ENCODE measurements at places on chromosomes 7 and 10.

GRCh38 chr7:92634924-92635519, 44.8 kb upstream of the FAM133B start:
- peak; percentile 64 for DNase-seq

- DNase-seq = no peak
Observed at GRCh38 chr10:78817361-78817760, 251.4 kb upstream of the ZMIZ1 start.

GRCh38 chr10:34543716-34544115, 271.4 kb downstream of the PARD3 start:
- no peak for DNase-seq

DNA sequence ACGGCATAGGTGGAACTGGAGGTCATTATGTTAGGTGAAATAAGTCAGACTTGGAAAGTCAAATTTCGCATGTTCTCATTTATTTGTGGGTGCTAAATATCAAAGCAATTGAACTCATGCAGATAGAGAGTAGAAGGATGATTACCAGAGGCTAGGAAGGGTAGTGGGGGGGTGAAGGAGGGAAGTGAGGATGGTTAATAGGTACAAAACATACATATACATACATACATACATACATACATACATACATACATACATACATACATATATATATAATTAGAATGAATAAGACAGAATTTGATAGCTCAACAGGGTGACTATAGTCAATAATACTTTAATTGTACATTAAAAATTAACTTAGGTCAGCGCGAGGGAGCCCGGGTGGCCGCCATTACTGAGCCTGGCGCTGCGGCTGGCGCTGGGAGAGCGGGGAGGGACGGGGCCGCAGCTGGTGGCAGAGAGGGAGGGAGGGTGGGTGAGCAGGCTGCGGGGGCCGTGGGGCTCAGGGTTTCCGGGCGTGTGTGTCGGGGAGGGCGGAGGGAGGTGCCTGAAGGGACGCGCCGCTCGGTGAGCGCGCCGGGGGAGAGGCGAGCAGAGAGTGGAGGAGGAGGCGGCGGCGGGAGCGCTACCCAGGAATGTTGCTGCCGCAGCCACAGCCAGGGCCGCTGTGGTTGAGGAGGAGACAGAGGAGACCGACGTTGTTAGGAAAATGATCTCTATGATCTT, 85.8 kb upstream of the EGFR start:
- DNase-seq = peak; percentile 30

DNA sequence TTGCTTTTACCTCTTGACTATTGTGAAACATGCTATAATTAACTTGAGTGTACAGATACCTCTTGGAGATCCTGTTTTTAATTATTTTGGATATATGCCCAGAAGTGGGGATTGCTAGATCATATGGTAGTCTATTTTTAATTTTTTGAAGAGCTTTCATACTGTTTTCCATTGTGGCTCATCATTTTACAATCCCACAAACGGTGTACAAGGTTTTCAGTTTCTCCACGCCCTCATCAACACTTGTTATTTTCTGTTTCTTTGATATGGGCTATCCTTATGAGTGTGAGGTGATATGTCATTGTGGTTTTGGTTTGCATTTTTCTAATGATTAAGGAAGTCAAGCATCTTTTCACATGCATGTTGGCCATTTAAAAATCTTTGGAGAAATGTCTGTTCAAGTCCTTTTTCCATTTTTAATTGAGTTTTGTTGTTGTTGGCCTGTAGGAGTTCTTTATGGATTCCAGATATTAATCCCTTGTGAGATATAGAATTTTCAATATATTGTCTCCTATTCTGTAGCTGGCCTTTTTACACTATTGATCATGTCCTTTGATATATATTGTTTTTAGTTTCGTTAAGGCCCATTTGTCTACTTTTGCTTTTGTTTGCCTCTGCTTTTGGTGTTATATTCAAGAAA, 7.5 kb downstream of the AGK start:
- peak; percentile 32 for DNase-seq

- no peak for DNase-seq
Observed at GRCh38 chr10:23191764-23192711, at the start of gene PTF1A. PTF1A (plus strand) TSS chr10:23192312; CDS start chr10:23192531, 219 bp downstream.

GRCh38 chr7:89104748-89105685, 309.5 kb upstream of the TEX47 start:
- no peak for DNase-seq

GRCh38 chr10:61975391-61975932, 74.0 kb downstream of the ARID5B start:
- peak; percentile 46 for DNase-seq

DNA sequence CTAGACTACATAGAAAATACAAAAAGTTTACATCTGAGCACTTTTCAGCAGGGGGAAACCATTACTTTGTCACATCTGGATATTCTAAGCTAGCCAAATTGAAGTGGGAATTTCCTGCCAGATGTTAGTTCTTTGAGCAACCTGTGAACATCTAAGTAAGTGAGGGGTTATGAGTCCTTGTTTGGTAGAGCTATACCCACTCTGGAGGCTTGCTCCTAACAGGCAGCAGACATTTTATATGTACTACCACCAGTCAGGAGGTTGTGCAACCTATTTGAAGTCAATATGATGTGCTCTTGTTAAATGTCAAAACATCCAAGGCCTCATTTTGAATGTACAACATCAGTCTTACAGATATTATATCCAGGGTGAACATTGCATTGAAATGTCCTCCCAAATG, 143.3 kb upstream of the KAT6B start:
- peak; percentile 26 for DNase-seq

DNA sequence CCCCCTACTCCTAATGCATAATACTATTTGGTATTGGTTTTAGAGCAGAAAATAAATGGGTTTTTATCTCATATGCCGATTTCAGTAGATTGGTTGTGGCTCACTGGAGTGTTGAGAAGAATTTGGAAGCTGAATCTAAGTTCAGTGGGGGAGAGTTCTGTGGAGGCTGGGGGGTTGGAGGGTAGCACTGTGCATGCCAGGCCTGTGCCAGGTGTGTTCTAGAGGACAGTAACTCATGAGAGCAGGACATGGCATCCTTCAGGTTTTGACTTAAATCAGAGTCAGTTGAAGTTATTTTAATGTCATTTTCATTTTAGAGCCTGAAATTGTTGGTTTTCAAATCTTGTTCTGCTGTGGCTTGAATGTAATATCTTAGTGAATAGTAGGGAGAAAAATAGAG, 79.5 kb downstream of the EEPD1 start:
- no peak for DNase-seq

DNA sequence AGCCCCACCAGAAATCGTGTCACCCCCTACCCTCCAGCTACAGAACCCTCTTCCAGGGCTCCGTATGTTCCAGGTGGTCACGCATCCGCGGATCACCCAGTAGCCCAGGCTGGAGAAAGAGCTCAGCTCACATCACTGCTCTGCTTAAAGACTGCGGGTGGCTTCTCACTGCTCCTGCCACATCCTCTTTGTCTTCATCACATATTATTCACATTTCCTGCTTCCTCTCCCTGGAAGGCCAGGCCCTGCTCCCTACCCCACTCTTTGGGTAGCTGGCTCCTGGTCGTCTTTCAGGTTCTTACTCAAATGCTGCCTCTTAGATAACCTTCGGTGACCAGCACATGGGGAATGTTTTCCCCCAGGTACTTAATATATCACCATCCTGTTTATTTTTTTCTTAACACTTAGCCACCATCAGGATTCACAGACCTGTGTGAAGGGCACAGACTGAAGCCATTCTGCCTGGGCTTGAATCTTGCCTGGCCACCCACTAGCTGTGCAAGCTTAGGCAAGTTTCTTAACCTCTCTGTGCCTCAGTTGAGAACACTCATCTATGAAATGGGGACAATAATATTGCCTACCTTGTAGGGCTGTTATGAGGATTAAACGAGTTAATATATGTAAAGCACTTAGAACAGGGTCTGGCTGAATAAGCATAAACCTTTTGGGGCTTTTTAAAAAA, 307.8 kb downstream of the PRPF18 start:
- no peak for DNase-seq

DNA sequence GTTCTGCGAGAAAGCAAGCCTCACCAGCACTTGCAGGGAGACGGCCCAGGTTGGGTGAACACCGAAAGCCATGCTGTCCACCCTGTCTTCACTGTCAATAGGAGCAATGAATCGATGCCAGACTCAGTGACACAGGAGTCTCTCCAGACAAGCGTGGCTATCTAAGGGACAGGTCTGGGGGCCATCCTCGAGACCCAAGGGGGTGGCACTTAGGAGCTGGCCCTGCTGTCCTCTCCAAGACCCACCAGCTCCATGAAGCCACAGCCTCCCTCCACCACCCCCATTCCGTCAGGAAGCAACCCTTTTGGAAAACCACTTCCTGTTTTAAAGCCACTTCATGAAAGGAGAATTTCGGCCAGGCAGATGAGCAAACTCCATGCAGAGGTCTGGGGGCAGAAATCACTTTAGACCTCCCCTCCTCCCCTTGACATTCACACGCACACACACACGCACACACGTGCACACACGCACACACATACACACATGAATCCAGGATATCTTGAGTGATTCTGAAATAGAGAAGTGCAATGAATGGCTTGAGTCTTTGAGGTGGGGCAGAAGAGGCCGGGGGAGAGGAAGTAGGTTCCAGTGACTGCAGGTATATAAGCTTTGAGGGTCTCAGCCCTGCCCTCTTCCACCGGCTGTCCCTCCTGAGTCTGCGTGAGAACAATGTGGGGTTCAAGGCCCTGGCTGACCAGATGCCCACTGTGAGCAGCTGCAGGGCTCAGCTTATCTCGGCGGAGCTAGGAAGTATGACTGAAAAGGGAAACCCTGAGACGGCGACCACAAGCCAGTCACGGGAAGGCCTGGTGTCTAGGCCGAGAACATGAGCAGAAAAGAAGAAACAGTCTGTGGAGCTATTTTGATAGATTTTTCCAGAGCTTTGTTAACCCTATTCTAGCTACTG, 25.0 kb downstream of the RGS10 start:
- no peak for DNase-seq

- no peak for DNase-seq
Observed at GRCh38 chr7:127107601-127108007, 145.1 kb downstream of the GRM8 start.

- DNase-seq = no peak
Observed at GRCh38 chr10:102451105-102451969, at the start of gene C10orf95. C10orf95 (minus strand) TSS chr10:102451543; CDS start chr10:102451093, 450 bp downstream.

- no peak for DNase-seq
Observed at GRCh38 chr10:20745556-20746375, 151.3 kb downstream of the NEBL start.

GRCh38 chr10:22958338-22958737, 30.5 kb downstream of the ARMC3 start:
- no peak for DNase-seq

DNA sequence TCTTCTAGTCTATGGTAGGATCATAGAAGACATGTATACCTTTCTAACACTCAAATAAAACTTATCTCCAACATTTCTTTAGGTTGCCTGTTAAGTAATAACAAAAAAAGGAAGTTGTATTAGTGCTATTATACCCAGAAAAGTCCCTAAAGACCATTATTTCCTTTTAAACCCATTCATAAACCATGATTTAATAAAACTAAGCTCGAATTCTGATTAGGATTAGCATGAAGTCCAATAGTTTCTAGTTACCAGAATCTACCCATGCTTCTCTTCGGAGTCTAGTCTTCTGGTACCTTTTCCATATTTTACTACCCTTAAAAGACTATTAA, 62.7 kb downstream of the USP6NL start:
- no peak for DNase-seq

DNA sequence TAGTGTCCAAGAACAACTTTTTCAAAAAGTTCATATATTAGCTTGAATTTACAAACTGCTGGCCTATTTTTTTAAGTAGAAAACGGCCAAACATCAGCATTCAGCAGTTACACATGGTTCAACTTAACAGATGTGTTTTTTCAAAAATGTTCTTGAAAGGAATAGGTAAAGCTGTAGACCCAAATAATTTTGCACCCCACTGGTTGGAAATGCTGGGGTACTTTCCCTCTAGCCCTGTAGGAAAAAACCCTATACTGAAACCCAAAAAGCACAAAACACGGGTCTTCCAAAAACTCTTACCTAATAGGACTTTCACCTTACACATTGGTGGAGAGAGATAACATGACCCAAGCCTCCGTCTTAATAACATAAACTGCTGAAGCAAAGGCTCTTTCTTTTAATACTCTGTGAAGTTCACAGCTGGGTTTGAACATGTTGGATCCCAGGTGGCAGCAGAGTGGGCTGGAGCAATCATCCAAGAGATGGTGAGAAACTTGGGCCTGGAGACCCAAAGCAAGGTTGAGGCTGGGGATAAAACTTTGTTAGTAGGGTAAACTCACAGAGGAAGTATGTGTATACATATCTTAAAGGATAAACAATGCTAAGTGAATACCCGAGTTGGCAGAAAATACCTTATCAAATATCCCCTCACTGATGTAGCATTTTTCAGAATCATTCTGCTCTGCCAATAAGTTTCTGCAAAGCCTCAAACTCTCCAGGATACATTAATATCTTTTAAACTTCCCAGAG, 629 bp upstream of the DNAJC9 start:
- DNase-seq = no peak

- no peak for DNase-seq
Observed at GRCh38 chr10:130387936-130388580, 251.9 kb downstream of the GLRX3 start.

- DNase-seq = no peak
Observed at GRCh38 chr10:44927352-44927751, 16.2 kb downstream of the TMEM72 start.

DNA sequence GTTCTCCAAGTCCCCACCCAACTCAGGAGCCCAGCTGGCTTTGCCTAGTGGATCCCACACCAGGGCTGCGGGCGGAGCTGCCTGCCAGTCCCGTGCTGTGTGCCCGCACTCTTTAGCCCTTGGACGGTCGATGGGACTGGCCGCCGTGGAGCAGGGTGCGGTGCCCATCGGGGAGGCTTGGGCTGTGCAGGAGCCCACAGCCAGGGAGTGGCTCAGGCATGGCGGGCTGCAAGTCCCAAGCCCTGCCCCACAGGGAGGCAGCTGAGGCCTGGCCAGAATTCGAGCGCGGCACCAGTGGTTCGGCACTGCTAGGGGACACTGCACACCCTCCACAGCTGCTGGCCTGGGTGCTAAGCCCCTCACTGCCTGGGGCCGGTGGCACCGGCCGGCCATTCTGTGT, 159.7 kb downstream of the ANKRD30A start:
- no peak for DNase-seq

GRCh38 chr10:32684291-32684690, 238.4 kb downstream of the CCDC7 start:
- no peak for DNase-seq

- DNase-seq = no peak
Observed at GRCh38 chr7:31310321-31310935, 30.1 kb downstream of the NEUROD6 start.

DNA sequence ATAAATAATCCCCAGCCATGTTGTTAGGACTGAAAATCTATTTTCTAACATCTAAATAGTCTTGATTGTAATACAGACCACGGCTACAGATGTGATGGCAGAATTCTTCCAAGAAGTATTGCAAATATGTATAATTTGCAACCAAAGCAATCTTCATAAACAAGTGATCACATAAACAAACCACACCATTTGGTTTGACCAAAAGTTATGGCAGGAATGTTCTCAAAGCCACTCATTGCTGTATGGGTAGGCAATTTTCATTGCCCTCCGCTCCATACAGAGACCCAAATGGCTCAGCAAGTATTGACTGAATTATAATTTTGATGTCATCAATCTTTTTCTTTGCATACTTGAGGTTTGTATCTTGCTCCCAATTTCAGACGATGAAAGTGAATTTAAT, 19.0 kb upstream of the RHOBTB1 start:
- no peak for DNase-seq

Measured in fibroblast of the conjunctiva (primary cell).